Activated naive CD8-positive, alpha-beta T cell treated with anti-CD3 and anti-CD28 coated beads, Interleukin-2, amount 50 U/mL, for 24 hours (primary cell): ENCODE measurements at places on chromosomes 3 and 15.

GRCh38 chr15:73845507-73845906 is 27.9 kb upstream of the TBC1D21 start:
- no peak for DNase-seq

DNA sequence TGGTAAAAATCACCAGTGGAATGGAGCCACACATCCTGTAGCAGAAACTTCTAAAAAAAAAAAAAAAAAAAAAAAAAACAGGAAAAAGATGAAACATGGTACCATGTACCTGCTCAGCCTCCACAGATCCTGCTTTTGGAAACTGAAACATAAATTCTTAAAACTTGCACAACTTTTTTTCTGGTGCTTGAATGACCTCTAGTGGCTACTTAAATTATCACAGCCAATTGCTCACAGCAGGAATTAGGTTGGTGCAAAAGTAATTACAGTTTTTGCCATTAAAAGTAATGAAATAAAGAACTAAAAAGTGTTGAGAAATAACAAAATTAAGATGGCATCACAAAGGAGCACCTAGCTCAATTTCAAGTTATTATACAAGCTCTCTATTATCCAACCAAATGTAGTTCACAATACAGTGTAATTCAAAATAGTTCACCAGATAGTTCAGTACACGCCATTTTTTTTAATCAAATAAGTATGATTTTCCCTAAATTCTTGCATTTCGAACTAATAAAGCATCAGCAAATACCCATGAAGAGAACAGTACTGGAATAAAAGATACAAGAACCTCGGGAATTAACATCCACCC is 80.6 kb downstream of the ULK4 start:
- DNase-seq, result no peak

DNA sequence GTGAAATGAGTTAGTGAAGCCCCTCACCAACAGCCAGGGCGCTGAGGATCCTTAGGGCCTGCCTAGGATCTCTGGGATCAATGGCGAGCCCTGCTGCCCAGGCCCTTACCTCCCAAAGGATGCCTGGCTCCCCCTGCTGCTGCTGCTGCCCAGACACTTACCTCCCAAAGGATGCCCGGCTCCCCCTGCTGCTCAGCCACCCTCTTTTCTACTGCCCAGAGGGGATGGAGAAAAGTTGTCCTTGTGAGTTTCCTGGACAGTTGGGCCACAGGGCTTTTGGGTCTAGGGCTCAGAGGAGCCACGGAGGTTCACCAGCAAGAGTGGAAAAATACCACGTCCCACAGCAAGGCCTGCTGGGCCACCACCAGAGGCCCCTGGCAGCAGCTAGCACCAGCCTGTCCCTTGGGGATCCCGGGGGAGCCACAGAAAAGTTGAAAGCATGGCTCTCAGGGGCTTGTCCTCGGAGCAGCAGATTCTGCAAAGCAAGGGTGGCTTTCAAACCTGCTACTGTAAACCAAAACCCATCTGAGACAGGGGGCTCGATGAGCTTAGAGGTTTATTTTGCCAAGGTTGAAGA is 59.4 kb downstream of the SLC6A6 start:
- DNase-seq, result no peak

GRCh38 chr3:49880581-49881315 is 11.0 kb upstream of the CAMKV start:
- DNase-seq, result no peak

GRCh38 chr15:24886538-24886937 is 68.2 kb upstream of the SNRPN start:
- DNase-seq, result no peak

GRCh38 chr15:57159767-57160166 is 216.5 kb upstream of the CGNL1 start:
- DNase-seq, result no peak

- no peak for DNase-seq
Measured at GRCh38 chr15:92524161-92524560, 130.5 kb downstream of the ST8SIA2 start.

- peak; percentile 59 for DNase-seq
Measured at GRCh38 chr3:56980798-56981390, 79.6 kb upstream of the SPATA12 start.

- no peak for DNase-seq
Measured at GRCh38 chr3:187736418-187736871, 8.8 kb downstream of the BCL6 start.

DNA sequence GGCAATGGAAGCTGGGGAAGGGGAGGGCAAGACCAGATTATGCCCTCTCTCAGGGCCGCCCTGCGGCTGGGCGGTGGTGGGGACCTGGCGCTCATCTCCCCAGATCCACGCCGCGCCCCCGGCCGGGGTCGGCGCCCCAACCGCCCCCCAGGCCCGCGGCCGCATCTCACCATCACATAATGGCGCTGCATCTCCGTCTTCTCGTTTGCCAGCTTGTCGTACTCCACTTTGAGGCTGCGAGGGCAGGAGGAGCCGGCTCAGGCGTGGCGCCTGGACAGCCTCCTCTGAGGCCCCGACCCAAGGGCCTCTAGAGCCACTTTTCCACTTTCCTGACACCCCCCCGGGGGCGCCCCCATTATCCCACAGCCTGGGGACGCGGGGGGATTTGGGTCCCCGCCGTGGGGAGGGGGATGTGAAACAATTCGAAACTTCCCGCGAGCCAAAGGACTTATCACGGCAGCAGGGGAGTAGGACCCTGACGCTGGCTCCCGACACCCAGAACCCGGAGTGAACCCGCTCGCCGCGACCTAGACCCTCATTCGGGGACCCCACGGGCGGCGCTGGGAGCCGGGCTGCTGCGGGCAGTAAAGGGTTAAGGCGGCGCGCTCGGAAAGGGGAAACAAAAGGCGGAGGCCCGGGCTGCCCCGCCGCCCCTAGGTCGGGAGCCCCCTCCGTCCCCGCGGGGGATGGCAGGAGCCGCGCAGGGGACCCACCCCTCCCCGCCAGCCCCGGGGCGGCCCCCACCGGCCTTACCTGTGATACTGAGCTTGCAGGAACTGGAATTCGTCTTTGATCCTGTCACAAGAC is 2.1 kb downstream of the TLE3 start:
- DNase-seq, result peak; percentile 63

- DNase-seq, result peak; percentile 30
Measured at GRCh38 chr15:70451821-70452653, 311.3 kb downstream of the UACA start.

GRCh38 chr3:153640689-153641665 is 479.0 kb downstream of the RAP2B start:
- no peak for DNase-seq

DNA sequence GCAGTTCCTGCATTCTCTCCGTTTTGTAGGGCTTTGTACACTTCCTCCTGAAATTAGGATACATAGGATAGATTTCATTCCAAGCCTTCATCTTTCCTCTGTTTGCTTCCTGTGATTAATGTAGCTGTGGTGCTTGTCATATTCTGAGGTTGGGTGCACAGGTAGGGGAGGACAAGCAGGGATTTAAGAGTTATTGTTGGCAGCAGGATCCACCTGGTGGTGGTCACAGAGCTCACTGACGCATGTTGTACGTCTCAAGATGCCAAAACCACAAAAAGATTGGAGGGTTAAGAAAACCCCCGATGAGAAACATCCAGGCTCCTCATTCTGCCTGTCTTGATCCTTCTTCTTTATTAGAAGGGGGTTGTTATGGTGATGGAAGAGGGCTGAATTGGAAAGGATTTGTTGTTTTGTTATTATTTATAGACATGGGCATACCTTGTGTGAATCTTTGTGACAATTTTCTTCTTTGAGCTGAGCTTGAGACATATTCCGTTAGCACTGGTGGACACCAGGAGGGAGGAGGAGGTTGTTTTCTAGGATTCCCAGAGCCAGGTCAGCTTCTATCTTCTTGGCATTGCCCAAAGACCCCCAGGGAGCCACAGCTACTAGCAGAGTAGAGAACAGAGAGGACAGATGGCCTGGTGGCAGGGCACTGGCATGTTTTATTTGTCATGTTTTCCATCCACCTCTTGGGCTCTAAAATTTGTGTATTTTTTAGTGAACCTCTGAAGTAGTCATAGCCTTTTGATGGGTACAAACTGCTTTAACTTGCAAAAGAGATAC is 57.7 kb upstream of the LARS2 start:
- no peak for DNase-seq

GRCh38 chr3:82082796-82083195 is 321.4 kb upstream of the GBE1 start:
- no peak for DNase-seq

- no peak for DNase-seq
Measured at GRCh38 chr3:197953325-197953724, 3.3 kb downstream of the RPL35A start.

- peak; percentile 84 for DNase-seq
Measured at GRCh38 chr3:53255775-53256703, at the start of gene TKT. TKT (minus strand) TSS chr3:53256022; CDS start chr3:53255942, 80 bp downstream.

DNA sequence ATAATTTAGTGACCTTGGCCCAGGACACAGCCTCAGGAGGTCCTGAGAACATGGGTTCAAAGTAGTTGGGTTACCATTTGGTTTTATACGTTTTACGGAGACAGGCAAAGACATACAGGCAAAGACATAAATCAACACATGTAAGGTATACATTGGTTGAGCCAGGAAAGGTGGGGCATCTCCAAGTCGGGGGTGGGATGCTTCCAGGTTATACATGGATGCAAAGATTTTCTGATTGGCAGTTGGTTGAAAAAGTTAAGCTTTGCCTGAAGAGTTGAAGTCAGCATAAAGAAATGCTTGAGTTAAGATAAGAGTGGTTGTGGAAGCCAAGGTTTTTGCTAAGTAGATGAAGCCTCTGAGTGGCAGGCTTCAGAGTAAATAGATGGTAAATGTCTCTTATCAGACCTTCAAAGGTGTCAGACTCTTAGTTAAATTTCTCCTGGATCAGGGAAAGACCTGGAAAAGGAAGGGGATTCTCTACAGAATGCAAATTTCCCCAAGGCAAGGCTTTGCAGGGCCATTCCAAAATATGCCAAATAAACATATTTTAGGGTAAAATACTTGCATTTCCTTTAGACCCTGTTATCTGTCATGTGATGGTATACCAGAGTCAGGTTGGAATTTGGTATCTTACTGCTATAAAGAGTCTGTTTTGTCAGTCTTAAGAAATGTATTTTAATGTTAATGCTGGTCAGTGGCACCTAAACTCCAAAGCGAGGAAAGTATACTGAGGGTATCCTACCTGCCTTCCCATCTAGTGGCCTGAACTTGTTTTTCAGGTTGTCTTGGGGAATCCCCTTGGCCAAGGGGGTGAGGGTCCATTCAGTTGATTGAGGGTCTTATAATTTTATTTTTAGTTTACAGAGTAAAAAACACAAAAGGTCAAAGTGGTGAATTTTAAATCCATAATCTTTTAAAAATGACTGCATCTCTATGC is 8.2 kb upstream of the PDHB start:
- no peak for DNase-seq

DNA sequence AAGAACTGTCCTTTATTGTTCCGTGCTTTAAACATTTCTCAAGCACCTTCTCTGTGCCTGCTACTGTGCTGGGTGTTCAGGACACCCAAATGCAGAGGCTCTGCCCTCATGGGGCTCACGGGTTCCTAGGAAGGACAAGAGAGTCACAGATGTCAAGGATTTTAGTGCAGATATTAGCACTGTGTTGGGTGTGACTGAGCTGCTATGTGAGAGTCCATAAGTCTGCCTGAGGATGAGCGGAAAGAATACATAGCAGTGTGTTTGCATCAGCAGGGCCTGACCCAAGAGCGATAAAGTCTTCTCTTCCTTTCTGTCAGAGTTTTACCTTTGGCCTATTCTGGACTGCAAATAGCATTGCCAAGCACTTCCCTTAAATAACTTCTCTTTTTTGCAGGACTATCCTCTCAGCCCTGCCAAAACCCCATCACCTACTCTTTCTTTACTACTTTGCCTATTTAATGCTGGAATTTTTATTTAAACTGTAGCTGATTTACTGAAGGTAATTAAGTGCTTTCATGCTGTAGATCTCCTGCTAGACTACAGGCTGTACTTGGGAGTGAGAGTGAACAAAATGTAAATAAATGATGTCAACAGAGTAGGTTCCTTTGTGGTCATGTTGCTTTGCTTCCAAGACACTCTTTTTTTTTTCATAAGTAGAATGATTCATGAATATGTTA is 459.4 kb upstream of the TPRG1 start:
- no peak for DNase-seq

- DNase-seq, result no peak
Measured at GRCh38 chr15:40134885-40135284, 26.0 kb upstream of the BUB1B start.

DNA sequence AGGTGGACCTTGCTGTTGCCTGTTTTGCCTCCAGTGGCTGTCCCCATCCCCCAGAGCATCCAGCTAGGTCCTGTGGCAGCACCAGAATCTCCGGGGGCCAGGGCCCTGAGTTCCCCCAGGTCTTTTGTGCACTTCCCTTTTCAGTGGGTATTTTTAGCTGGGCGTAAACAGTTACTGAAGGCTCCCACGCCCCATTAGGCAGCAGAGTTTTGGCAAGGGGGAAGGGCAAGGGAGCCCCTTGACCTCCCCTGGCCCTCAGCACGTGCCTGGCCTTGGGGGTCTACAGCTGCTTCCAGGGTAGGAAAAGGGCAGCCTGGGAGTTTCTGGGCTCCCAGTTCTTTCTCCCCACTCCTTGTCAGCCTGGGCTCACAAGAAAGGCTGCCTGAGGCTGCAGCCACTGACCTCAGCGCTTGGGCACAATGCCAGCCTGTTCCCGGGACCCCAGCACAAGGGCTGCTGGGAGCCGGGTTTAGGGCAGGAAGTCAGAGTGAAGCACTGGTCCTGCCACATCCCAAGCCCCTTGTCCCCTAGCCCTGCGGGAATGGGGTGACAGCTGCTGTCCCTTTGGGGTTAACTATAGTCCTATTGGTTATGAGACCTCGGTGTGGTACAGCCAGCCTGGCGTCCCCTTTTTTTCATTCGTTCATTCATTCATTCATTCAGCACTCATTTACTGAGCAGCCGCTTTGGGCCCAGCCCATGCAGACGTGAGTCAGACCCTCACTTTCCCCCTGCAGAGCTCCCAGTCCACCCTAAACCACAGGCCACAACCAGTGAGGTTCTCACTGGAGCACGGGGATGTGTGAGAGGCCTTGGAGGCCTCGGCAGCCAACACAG is 8.4 kb downstream of the CSK start:
- peak; percentile 63 for DNase-seq

GRCh38 chr3:36677331-36678007 is 86.9 kb downstream of the DCLK3 start:
- no peak for DNase-seq

- no peak for DNase-seq
Measured at GRCh38 chr3:133125171-133125570, 87.0 kb downstream of the TMEM108 start.
